GM19239 (cell line): ENCODE measurements at places on chromosomes 7 and 10.

DNA sequence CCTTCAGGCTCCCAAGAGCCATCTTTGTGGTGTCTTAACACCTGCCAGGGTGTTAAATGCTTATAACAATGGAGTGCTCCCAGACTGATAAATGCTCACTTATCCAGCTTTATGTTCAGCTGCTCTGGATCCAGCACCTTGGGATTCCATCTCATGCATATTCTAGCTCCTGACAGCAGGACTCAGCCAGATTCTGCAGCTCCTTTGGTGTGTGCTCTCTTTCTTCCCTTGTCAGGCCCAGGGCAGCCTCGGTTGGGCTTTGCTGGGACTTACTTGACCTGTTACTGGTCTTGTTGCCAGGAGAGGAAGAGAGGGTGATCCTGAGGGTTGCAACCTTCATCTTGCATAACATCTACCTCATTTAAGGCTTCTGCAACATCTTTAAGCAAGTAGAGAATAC, 59.4 kb upstream of the CCNY start:
- DNase-seq = no peak

GRCh38 chr10:131553121-131553520, 241.6 kb upstream of the TCERG1L start:
- no peak for DNase-seq

GRCh38 chr7:13829914-13830900, 159.3 kb downstream of the ETV1 start:
- no peak for DNase-seq

GRCh38 chr7:65471587-65471986, 97.9 kb downstream of the ZNF92 start:
- DNase-seq = no peak

DNA sequence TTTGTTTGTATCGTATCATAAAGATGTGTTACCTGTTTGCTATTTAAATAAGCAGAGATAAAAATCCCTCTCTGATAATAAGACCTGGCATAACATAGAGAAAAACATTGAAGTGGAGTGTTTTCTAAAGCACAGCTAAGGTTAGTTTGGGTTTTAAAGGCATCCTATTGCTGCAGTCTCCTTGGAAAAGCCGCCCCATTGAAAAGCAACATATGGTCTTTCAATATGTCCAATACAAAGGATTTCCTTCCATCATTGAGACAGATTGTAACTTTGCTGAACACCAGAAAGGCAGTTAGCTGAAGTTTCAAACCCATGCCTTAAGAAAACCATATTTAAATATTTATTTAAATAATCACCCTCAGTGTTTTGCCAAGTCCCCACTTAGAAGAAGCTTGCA, 898.5 kb upstream of the KCND2 start:
- no peak for DNase-seq

GRCh38 chr10:100100651-100101184, 19.0 kb upstream of the CPN1 start:
- no peak for DNase-seq

- DNase-seq = no peak
Observed at GRCh38 chr7:15326044-15326644, 235.7 kb downstream of the AGMO start.

GRCh38 chr10:132543916-132544743, 6.5 kb downstream of the INPP5A start:
- no peak for DNase-seq

DNA sequence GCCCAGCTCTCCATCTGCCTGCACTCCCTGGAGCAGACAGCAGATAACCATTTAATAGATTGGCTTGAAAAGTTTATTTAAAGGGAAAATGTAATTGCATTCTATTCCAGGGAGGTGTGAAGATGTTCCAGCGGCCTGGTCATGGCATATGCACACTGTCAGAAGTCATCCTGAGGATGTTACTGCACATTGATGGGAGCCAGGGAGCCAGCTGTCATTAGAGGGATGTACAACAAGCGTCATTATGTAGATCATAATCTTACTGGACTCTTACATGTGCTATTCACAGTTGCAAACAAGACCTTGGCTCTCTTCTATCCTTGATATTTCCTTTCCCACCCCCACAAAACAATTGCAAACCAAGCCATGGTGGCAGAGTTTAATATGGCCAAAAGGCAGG, 65.4 kb downstream of the FAM204A start:
- no peak for DNase-seq

DNA sequence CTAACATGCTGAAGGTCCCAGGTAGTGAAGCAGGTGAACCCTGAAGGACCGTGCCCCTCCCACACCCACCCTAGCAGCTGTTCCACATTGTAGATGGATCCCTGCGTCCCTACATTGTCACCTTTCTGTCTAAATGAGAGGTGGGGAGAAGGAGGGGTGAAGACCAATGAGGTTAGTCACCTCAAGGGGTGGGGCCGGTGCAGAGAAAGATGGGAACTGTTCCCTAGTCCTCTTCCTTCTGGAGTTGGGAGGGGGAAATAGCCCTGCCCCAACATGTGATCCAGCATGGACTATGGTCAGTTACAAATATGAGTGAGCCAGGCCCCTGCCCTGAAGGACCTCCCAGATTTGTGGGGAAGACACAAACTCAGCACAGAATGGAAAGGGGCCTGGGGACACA, 124.5 kb downstream of the LHPP start:
- no peak for DNase-seq

GRCh38 chr10:93333278-93333978, 148.7 kb downstream of the MYOF start:
- no peak for DNase-seq

DNA sequence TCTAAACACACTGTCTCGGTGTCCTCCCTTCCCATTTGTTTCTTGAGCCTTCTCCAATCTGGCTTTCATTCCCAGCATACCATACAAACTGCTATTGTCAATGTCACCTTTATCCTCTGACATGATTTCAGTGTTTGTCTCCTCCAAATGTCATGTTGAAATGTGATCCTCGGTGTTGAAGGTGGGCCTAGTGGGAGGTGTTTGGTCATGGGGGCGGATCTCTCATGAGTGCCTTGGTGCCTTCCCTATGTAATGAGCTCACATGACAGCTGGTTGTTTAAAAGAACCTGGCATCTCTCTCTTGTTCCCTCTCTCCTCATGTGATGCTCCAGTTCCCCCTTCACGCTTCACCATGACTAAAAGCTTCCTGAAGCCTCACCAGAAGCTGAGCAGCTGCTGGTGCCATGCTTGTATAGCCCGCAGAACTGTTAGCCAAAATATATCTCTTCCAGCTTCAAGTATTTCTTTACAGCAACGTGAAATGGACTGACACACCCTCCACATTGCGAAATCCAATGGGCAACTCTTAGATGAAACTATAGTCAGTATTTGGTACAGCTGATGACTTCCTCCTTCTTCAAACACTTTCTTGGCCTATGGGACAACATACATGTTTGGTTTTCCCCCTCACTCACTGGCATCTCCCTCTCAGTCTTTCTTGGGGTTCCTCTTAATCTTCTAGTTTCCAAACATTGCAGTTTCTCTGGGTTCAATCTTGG, 27.8 kb downstream of the RNLS start:
- DNase-seq = no peak
